ENCODE measurements at places on chromosomes 16 and 17.

DNA sequence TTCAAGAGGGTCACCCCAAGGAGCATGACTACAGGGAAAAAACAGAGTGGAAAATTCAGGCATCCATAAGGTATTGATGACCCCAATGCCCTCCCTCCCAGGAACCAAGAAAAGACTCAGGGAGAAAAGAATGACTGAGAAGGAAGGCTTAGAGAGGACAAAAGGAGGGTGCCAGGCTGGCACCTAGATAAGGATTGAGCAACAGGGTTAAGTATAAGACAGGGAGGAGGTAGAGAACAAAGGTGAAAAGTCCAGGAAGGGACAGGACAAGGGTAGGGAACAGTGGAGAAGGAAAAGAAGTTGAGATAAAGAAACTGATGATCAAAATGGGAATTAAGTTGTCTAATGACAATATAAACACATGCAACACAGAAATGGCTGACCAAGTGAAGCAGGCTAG, 2.5 kb downstream of the SLC35B1 start:
- ATAC-seq, result no peak

DNA sequence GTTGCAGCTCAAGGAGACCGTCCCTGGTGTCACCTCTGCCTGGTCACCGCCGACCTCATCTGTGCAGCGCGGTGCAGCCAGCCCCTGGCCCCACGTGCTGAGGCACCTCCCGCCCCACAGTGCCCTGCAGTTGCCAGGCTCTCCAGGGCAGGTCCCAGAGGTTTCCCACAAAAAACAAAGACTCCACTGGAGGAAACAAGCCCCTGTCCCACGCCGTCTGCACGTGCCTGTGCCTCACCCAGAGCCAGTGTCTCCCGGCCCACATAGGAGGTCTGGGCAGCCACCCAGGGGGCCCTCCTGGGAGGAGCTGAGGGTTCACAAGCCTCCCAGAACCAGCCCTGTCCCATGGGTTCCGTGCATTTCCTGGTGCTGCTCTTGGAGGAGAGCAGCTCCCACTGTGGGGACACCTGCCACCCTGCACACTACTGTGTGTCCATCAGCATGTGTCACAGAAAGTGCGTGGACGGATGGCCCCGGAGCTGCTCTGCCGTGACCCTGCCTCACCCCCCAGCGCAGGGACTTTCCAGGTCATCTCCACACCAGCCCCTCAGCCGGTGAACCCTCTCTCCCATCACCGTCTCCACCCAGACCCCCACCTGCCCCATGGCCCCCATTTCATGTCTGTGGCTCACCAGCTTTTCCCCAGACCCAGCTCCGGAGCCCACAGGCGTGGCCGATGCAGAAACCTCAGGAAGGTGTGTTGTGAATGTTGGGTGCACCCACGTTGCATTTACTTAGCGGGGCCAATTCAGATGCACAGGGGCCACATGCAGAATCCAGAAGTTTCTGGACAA, 17.0 kb upstream of the CDH15 start:
- no peak for ATAC-seq

GRCh38 chr17:80566054-80566400, 21.4 kb downstream of the RPTOR start:
- ATAC-seq, result no peak

GRCh38 chr16:14102925-14103720, 32.0 kb downstream of the MRTFB start:
- no peak for ATAC-seq

GRCh38 chr17:45573924-45574770, 83.6 kb upstream of the PLEKHM1 start:
- no peak for ATAC-seq

DNA sequence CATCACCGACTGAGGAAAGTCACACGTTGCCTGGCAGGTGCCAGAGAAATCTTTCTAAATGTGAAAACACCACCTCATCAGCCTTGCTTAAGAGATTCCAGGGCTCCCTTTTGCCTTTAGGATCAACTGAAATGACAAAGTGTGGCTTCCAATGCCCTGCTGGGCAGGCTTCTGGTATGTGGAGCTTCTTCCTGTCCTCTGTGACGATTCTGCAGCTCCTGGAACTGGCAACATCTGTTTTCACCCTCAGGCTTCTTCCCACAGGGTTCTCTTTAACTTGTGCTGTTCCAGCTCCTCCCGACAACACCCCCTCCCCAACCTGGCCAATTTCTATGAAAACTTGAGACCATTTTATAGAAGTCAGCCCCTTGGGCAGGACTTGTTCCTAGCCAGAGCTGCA, 4.8 kb upstream of the ZDHHC1 start:
- no peak for ATAC-seq

- peak; percentile 77 for ATAC-seq
Measured at GRCh38 chr16:1983544-1984346, at the start of gene GFER. Gene GFER, plus strand, starts transcription at chr16:1984193. Its CDS starts 26 bp downstream, at chr16:1984219.

GRCh38 chr16:17403156-17403809, 67.5 kb downstream of the XYLT1 start:
- no peak for ATAC-seq

- no peak for ATAC-seq
Measured at GRCh38 chr17:82006468-82007227, 16.0 kb downstream of the CENPX start.

- no peak for ATAC-seq
Measured at GRCh38 chr16:85359147-85359822, 247.0 kb upstream of the CIBAR2 start.

DNA sequence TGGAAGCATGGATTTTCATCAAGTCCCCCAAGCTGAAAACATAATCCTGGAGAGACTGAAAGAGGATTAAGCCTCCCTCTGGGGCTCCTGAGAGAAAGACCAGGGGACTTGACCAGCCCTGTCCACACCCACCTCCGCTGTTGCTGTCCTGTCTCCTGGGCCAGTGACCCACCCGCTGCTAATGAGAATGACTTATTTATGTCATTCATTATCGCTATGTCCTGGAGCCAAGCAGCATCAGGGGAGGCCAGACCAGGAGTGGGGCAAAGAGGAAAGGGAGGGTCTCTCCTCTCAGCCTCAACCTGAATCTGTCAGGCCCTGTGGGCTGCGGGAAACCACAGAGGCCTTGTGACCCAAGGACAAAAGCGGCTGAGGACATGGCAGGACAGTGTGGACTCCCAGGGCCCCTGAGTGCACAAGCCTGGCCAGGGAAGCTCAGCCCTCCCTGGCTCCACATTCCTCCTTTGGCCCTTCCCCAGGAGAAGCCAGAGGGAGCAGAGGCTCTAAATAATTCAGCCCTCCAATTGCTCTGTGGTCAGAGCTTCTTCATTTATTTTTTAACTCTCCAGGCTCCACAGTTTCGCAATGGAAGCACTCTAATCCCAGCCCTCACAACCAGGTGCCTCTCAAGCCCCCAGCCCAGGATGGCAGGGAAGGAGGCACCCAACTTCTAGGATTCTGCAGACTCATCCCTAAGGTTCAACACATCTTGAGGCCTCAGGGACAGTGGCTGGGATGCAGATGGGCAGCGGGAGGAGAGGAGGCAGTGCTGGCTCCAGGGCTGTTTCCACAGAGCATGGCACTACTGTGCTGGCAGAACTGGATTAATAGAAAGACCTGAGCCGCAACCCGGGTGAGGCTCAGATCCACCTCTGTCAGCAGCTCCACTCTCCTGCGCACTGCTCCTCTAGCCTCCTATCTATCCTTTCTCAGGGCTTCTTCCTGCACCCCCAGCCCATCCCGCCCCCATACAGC, 19.1 kb downstream of the CUEDC1 start:
- peak; percentile 55 for ATAC-seq

DNA sequence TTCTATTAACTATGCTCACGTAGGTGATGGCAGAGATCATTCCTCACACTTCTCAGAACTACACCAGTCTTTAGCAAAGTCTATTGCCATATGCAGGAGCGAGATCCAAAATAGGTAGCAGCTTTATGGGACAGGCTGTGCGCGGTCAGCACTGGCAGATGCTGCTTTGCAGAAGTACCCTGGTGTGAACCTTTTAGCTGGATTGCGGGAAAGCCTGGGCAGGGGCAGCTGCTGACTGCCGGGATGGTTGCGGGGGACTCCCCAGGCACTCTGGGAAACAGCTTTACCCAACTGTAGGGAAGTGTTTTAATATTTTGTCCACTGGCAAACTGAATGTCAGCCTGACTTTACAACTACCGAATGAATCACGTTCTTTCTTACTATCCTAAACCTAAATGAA, 251.3 kb downstream of the HS3ST3A1 start:
- no peak for ATAC-seq

- ATAC-seq, result no peak
Measured at GRCh38 chr16:9826656-9827055, 355.6 kb downstream of the GRIN2A start.

GRCh38 chr17:38511150-38512108, 83.2 kb downstream of the ARHGAP23 start:
- no peak for ATAC-seq

- no peak for ATAC-seq
Measured at GRCh38 chr17:17213775-17214174, 7.6 kb upstream of the PLD6 start.

DNA sequence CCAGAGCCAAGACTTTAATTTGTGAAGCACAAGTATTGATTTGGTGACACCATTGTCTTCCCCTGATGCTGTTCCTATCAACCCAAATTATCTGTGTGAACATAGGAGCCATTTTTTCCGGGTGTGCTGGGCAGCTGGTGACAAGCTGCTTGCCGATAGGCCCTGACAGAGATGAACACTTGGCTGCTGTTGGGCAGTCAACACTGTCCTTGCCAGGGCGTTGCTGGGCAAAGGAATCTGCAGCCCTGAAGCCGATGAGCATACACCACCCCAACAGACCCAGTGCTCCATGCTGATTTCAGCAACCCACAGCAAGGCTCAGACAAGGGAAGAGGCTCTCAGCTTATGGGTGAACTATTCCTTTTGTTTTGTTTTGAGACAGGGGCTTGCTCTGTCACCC, 105.4 kb downstream of the YPEL2 start:
- peak; percentile 80 for ATAC-seq

DNA sequence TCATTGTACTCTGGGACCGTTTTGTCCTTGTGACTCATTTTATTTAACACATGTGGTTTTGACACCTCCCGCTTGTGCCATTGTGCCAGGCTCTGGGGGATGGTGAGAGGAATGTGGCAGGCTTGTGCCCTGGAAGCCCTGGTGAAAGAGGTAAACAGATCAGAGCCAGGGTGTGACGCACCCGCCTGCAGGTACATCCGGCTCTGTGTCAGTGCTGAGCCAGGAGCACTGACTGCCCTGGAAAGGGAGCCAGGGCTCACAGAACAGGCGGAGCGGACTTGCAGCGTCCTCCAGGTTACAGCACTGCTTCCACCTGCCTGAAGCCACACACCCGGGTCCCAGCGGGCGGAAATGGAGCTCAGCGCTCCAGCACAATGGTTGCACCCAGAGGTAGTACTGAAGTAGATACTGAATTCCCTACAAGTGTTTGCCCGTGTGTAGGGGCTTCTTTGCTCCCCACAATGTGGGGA, 30.6 kb downstream of the CDRT15 start:
- no peak for ATAC-seq

DNA sequence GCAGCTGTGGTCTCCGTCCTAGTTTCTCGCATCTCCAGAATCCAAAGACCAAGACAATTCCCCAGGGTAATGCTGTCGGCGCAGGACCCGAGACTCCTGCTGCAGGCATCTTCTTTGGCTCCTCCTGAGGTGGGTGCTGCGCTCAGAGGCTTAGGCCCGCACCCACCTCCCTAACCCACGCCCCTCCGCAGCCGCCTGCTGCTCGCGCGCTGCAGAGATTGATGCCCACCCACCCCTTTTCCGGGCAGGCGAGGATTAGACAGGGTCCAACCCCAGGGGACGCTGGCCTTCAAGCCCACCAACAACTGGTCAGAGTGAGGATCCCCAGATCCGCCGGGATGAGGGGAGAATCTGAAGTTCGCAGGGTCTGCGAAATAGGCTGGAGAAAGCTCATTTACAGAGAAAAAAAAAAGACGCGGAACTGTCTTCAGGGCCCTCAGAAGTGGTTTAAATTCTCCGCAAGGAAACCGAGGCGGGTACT, 27.9 kb downstream of the SLFN11 start:
- ATAC-seq, result no peak

DNA sequence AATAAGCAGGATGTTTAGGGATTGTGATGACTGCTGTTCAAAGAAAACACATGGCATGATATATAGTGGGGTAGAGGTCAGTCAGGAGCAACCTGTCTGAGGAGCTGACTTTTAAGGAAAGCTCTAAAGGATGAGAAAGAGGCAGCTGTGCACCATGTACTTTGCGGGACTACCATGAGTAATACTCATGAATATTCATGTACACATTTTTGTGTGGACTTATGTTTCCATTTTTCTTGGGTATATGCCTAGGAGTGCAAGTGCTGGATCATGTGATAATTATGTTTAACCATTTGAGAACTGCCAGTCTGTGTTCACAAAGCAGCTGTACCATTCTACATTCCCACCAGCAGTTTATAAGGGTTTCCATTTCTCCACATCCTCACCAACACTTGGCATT, 35.8 kb downstream of the BEAN1 start:
- ATAC-seq, result peak; percentile 83

GRCh38 chr16:84979516-84979915, 31.8 kb downstream of the ZDHHC7 start:
- peak; percentile 67 for ATAC-seq

Measured in motor neuron (in vitro differentiated cells).